ENCODE measurements at places on chromosomes 6 and 20.

- DNase-seq, result no peak
Observed at GRCh38 chr6:1096967-1097765, 214.7 kb upstream of the FOXQ1 start.

GRCh38 chr20:49320460-49320859, 42.6 kb upstream of the ZNFX1 start:
- peak; percentile 87 for DNase-seq

- peak; percentile 30 for DNase-seq
Observed at GRCh38 chr20:48006036-48006833, 221.0 kb upstream of the SULF2 start.

- DNase-seq, result no peak
Observed at GRCh38 chr6:125843593-125843992, 52.8 kb downstream of the NCOA7 start.

GRCh38 chr6:41536795-41537758, 9.1 kb upstream of the FOXP4 start:
- peak; percentile 79 for DNase-seq

- no peak for DNase-seq
Observed at GRCh38 chr20:45149062-45149461, 24.8 kb upstream of the WFDC12 start.

DNA sequence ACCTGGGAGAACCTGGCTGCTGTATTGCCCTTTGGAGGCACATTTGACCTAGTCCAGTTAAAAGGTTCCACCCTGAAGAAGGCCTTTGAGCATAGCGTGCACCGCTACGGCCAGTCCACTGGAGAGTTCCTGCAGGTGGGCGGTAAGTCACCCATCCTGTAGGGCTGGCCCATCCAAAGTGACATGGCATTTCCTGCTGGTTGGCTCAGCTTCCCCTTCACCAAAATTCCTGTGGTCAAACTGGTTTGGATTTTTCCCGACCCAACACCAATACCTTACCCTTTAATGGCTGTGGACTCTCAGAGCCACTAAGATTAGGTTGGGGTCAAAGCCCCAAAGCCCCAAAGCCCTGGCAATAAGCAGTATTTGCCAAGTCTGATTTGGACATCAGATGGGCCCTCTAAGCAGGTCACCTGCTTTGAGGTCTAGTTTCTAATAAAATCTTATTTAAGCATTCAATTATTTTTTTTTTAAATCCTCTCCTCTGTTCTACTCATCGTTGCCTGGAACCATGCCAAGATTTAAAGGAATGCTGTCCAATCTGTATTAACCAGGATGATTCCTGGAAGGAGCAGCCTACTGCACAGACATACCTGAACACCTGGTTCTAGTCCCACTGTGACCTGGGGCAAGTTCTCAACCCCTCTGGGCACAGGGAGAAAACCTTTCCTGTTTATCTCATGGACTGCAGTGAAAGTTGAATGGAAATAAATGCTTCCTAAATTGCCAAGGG, 40.8 kb downstream of the NT5E start:
- no peak for DNase-seq

DNA sequence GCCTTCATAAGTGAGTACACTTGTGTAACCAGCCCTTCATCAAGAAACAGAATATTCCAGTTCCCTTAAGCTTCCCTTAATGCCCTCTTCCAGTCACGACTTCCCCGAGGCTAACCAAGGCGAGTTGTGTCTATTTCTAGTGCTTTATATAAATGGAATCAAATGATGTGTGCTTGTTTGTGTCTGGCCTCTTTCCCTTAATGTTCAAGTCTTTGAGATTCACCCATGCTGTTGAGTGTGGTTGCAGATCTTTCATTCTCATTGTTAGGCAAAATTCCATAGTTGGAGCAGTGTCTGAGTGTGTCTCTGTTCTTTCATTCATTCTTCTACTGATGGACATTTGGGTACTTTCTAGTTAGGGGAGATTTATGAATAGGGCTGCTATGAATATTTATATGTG, 135.0 kb downstream of the CEBPB start:
- DNase-seq, result no peak

- no peak for DNase-seq
Observed at GRCh38 chr6:140609956-140610355, 1235.5 kb upstream of the CITED2 start.

GRCh38 chr6:169409742-169410312, 156.2 kb upstream of the THBS2 start:
- no peak for DNase-seq

- peak; percentile 84 for DNase-seq
Observed at GRCh38 chr20:11891776-11892545, 25.7 kb upstream of the BTBD3 start.

- no peak for DNase-seq
Observed at GRCh38 chr6:37876843-37877242, 57.3 kb downstream of the ZFAND3 start.

DNA sequence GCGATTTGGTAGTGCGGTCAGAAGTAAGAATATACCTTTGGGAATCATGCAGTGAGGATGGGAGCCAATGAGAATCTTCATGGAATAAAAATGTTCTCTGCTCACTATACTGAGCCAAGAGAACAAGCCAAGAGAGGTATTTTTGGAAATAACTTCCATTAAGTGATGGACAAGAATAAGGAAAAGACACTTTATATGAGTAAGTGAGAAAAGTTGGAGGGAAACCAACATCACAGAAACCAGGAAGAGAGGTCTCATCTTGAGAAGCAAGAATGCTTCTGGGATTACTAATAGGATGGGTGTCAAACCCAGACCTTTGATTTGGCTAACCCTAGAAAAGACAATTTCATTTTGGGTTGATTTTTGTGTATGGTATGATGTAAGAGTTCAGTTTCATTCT, 181.2 kb upstream of the JAG1 start:
- no peak for DNase-seq

- DNase-seq, result no peak
Observed at GRCh38 chr20:41379551-41379950, 12.9 kb upstream of the EMILIN3 start.

GRCh38 chr6:140546640-140547039, 1172.2 kb upstream of the CITED2 start:
- DNase-seq, result no peak

- peak; percentile 77 for DNase-seq
Observed at GRCh38 chr20:21125072-21125848, 622 bp upstream of the KIZ start.

- no peak for DNase-seq
Observed at GRCh38 chr6:159726255-159726917, 920 bp upstream of the WTAP start.

GRCh38 chr6:137015943-137016342, 28.8 kb downstream of the IL20RA start:
- DNase-seq, result no peak

DNA sequence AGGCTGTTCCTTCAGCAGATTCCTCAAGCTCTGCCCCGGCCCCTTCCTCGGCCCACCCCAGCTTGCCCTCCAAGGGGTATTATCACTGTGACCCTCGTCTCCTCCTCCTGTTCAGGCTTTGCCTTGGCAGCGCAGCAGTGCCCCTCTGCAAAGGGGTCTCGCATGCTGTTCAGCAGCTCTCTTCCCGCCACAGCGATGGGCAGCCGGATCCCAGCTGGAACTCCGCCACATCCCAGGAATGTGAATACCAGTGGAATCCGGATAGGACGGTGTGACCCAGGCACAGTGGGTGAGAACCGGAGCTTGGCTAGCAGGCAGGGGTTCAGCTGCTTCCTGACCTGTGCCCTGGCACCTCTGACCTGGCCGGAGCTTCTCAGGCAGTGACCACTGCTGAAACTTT, 52.9 kb downstream of the RNASET2 start:
- no peak for DNase-seq

- DNase-seq, result no peak
Observed at GRCh38 chr6:32196682-32197616, 4.5 kb upstream of the GPSM3 start.

DNA sequence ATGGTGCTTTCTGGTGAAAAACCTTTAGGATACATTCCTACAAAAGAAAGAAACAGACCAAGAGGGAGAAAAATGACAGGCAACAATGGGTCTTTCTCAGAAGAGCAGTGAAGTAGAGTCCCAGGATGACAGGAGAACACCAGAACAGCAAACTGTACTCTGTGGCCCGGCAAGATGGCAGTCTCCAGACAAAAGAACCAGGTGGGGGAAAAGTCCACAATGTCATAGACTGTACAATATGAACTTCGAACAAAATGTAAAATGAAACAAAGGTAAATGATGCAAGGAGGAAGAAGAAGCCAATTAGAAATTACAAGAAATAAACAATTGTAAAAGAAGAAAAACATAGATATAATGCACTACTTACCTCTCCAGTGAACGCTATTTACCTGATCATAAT, 23.2 kb upstream of the HSF2 start:
- no peak for DNase-seq

DNA sequence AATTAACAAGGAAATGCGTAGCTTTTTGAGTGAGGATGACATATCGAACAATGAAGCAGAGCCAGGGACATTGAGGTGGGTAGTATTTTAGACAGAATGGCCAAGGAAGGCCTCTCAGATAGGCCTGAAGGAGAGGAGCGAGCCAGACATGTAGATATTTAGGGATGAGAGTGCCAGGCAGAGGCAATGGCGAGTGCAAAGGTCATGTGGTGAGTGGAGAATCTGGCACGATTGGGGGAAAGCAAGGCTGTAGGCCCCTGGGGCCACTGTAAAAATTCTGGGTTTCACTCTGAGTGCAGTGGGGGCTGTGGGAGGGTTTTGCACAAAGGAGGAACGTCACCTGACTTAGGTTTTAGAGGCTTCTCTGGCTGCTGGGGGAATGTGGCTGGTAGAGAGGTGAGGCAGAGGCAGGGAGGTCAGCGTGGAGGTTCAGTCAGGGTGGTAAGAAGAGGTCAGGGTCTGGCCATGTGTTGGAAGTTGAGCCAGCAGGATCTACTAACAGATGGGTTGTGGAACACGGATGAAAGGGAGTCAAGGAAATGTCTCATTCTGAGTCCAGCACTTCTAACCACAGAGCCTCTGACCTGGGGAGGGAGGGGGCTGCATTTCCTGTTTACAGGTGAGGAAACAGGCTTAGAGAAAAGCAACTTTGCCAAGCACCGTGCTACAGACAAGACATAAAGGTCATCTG, 11.3 kb downstream of the SIRPA start:
- no peak for DNase-seq

GRCh38 chr6:158624684-158625682, 19.6 kb downstream of the DYNLT1 start:
- DNase-seq, result no peak

- DNase-seq, result no peak
Observed at GRCh38 chr6:24147511-24148153, 21.6 kb downstream of the NRSN1 start.

- DNase-seq, result peak; percentile 77
Observed at GRCh38 chr20:51661609-51662178, 106.5 kb downstream of the ATP9A start.

- no peak for DNase-seq
Observed at GRCh38 chr6:45478240-45478639, 100.5 kb upstream of the SUPT3H start.

DNA sequence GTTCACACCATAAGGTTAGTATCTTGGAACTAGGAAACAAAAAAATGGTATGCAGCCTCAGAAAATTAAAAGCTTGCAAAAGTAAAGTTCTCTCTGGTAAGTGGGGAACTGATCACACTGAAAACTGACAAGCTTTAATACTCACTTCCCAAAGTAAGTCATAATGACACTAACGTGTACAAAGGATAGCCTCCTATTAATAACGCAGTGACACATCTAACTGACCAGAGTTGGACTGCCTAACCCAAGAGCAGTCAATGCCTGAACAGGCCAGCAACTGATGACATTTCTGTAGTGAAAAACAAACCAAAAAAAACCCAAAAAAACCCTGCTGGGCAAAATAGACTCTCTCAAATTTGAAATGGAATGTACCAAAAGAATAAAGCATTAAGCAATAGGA, 30.7 kb downstream of the CHD6 start:
- no peak for DNase-seq

DNA sequence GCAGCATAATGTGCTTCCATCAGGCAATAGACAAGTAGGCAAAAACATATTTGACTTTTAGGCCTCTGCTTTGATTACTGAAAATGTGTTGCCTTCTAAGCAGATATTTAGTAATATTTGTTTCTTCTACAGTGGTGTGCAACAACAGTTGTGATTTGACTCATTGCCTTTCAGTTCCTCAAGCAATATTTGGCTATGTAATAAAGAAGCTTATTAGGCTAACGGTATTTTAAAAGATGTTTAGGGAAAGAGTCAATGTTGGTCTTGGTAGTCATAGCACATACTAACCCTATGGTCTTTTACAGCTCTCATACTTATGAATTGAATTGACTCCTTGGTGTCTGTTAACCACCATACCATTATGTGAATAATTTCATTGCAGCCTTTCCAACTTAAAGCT, 124.1 kb downstream of the GRIK2 start:
- DNase-seq, result no peak

DNA sequence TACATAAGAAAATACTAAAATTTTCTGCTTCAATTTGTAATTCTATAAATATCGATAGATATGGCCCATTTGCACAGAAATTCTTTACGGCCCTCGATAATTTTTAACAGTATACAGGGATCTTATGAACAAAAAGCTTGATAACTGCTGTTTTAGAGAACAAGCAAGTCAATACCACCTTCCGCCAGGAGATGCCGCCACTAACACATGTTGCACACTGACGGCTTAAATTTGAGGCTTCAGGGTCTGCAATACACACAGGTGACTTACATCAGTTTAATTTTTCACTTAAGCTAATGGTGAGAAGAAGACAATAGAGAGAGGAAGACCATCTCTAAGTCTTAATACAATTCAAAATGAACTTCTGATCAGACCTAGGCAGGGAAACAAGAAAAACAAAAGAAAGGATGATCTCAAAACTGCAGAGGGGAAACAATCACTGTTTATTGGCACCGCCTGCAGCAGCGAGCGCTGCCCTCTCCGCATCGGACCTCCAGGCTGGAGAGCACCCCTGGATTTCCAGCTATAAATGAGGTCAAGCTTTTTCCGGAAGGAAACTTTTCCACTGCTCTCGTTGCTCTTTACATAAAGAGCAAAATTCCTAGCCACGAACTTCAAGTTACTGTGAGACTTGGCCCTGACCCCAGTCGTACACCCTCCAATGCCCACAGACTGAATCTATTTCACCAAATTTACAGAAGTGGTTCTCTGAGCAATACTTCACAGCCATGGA, 53.9 kb downstream of the OTOR start:
- peak; percentile 78 for DNase-seq

- DNase-seq, result no peak
Observed at GRCh38 chr6:44180886-44181285, 22.3 kb downstream of the CAPN11 start.

DNA sequence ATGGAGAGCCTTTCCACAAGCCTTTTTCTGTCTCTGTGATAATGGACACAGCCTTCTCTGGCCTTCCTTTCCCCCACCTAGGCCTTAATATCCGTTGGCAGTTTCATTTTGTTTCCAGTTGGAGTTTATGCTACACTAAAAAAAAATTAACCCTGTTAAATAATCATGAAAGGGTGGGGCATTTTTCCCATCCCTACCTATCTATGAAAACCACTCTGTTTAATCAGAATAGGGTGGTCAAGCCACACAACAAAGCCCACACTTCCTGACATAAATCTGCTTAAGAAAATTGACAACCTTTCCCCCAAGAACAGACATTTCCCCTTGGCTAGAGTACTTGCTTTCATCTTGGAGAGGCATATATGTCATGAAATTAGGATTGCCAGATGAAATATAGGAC, 14.2 kb downstream of the TXLNB start:
- DNase-seq, result no peak

All from Caco-2 (cell line).